ENCODE measurements at places on chromosomes 2 and 18.

GRCh38 chr2:198659096-198659870, 798.5 kb downstream of the SATB2 start:
- DNase-seq, result no peak

DNA sequence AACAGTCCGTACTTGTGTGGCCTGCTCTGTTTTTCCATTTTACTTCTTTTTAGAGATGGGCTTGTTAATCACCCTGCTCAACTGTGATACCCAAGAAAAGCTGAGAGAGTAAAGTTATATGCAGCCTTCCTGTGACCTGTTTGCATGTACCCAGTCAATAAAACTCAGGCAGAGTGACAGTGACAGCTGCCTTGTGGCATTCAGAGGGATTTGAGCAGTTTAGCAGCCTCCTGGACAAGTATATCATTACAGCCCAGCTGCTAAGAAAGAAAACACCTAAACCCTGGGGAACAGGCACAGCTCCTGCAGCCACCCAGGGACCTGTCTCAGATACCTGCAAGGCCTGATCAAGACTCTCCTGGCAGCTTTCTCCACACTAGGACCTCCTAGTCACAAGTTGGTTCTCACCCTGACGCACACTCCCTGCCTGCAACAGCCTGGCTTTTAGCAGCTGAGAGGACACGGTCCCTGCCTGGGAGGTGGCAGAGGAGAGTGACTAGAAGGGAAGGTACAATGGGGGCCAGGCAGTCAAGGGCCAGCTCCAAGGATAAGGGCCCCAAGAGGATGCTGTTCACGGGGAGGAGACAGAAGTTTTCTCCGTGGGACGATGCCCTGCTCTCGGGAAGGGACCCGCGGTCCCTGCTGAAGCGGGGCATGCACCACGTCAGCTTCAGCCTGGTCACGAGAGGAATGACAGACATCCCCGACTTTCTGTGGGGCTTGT, at the start of gene LRRC30:
TSS of gene LRRC30 (plus strand) at position 464 of the 724 bp plus-strand sequence. CDS start at position 514, 50 bp downstream.
- no peak for DNase-seq

GRCh38 chr2:68223419-68223818, 28.9 kb downstream of the PPP3R1 start:
- DNase-seq, result no peak

GRCh38 chr2:31703253-31703652, 122.5 kb upstream of the SRD5A2 start:
- DNase-seq, result no peak

GRCh38 chr2:2791031-2791430, 460.0 kb upstream of the MYT1L start:
- DNase-seq, result no peak

DNA sequence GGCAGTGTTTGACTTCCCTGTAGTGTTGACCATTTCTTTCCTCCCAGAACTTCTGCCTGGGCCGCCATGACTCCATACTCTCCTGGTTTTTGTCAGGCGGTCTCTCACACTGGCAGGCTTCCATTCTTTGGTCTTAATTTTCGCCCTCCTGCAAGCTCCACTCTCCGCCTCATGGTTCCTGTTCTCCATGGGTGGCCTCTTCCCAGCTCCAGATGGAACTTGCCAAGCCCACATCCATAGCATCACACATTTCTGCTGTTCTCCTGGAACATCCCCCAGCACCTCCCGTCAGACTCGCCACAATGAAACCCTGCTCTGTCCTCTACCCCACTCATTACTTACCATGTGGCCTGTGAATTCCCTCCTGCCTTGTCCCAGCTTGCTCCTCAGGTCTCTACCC, 896 bp upstream of the AFF3 start:
- no peak for DNase-seq

- DNase-seq, result no peak
Measured at GRCh38 chr2:110852541-110853263, 120.3 kb downstream of the ACOXL start.

- no peak for DNase-seq
Measured at GRCh38 chr18:48581206-48581605, 42.4 kb downstream of the CTIF start.

- DNase-seq, result no peak
Measured at GRCh38 chr18:23683155-23683554, 6.1 kb upstream of the LAMA3 start.

DNA sequence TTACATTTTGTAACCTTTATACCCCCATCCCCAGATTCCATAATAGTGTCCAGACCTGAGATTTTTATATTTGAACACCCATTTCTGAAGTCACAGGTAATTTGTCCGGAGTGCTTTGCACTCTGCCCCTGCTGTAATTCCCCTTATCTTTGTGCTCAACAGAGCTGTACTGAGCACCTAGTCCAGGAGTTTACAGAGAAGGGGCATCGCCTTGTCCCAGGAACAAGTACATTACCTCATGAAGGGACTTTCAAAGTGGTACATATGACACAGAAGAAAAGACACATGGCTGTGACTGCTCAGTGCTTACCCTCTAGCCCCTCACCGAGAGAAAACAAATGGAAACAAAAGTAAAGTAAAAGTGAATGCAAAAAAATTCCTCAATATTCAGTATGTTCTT, 373.5 kb downstream of the SOX11 start:
- DNase-seq, result no peak

DNA sequence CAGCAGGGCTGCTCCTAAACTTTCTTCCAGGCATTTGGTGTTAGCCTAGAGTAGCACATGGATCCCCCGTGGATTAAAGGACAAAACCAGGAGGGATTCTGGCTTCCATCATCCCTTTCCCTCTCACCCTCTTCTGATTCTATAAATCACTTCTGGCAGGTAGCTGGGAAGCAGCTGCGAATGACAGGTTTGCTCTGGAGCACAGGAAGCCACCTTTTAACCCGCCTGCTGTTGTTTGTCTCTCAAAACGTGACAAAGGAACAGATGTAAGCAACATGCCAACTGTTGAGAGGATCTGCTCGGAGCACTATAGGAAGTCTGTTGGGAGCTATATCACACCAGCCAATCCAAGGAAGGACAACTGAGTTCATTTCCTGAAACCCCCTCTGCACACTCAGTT, 101.9 kb downstream of the ACTR2 start:
- DNase-seq, result no peak

DNA sequence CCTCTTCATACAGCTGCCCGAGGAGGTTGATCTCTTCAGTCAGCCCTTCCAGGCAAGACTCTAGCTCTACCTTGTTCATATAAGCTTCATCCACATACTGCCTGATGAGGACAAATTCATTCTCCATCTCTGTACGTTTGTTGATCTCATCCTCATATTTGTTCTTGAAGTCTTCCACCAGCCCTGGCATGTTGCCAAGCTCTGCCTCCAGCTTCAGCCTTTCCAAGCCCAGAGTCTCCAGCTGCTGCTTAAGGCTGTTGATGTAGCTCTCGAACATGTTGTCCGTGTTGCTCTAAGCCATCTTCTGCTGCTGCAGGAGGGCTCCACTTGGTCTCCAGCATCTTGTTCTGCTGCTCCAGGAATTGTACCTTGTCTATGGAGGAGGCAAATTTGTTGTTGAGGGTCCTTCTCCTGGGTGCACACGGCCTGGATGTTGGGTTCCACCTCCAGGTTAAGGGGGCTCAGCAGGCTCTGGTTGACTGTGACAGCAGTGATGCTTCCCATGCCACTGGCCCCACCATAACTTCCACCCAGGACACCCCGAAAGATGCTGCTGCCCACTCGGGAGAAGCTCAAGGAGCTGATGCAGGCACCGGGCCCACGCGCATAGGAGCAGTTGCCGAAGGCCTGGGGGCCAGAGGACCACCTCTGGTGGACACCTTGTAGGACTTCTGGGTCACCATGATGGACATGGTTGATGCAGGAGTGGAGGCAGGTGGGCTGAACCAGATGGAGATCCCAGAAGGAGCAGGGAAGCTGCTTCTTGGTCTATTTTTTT, 30.3 kb downstream of the ICA1L start:
- DNase-seq, result no peak

DNA sequence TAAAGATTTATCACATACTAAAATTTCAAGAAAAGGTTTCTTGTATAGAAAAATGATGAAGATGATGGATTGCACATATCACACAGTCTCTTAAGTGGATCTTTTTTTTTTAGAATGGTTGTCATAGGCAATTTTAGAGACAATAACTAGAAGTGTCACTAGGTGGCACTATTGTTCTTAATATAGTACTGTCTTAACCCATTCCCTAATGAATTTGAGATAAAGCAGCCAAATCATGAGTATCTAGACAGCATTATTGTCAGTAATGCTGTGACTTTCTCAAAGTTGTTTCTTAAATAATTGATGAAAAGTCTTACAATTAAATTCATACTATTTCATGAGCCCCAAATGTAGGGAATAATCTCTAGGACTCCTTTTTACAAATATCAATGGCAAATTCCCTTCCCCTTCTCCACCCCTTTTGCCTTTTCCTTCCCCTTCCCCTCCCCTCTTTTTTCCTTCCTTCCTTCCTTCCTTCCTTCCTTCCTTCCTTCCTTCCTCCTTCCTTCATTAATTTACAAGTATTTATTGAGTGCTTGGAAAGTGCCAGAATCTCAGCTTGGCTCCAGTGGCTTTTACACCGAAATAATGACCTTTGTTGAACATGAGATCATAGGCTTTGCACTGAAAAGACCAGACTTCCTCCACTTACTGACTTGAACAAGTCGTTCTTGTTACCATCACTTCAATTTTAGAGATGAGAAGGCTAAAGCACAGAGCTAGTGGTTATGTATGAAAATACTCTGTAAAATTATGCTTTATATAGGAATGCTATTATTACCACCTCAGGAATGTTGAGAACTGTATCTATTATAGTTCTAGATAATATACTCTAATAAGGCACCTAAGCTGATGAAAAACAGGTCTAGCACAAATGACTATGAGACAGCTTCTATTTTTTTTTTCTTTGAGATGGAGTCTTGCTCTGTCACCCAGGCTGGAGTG, 19.8 kb downstream of the MYL12B start:
- DNase-seq, result peak; percentile 60

GRCh38 chr2:151826737-151827157, 1.5 kb downstream of the ARL5A start:
- no peak for DNase-seq

DNA sequence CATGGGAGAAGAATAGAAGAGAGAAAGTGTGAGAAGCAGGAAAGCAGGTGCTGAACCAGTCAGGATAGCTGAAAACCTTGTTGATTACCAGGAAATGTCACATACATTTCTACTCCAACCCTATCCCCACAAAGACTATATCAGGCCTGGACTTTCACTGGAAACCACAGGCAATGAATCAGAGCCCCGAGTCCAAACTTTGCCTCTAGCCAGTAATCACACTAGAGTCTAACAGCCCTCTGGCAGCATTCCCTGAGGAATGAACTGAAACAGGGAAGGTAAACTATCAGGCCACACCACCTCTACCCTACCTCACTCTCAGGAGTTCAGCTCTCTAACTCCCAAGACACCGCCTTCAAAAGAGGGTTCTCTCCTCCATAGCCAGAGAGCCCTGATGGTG, 18.7 kb upstream of the IHH start:
- DNase-seq, result no peak

DNA sequence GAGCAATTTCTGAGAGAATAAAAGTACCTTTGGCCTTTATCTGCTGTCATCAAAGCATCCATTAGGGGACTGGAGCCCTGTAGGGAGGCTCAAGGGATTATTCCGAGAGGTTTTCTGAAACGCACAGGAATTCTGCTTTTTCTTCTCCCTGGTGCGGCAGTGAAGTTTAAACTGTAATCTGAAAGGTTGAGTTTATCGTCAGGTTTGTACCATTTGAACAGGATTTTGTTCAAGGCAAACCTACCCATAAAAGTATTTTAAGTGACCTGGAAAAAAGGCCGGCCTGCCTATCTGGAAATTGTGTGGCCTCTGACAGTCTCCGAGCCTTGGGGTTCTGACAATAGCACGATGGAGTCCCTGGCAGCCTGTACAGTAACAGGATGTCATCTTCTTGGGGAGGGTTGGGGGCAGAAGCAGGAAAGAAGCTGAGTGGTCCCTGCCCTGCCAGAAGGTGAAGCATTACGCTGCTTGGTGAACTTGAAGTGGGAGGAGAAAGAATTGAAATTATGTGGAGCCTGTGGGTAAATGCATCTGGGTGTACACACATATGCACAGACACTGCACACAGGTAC, 272.0 kb downstream of the CYRIA start:
- DNase-seq, result no peak

DNA sequence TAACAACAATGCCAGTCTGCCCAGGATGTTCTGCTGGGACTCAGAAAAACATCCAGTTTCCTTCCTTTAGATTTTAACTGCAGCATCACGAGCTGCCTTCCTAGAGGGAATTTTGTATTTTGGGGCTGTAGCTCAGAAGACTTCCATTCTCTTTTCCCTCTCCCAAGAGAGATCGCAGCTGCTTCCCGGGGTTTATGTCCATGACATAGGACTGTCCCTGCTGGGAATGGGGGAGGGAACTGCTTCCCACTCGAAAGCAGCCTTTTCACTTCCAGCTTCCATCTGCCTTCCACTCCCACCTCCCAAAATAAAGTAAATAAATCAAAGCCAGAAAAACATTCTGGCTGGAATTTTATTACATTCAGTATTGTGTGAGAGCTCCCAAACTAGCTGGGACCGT, 52.4 kb downstream of the LIMS1 start:
- no peak for DNase-seq

- no peak for DNase-seq
Measured at GRCh38 chr2:551621-552020, 125.6 kb downstream of the TMEM18 start.

DNA sequence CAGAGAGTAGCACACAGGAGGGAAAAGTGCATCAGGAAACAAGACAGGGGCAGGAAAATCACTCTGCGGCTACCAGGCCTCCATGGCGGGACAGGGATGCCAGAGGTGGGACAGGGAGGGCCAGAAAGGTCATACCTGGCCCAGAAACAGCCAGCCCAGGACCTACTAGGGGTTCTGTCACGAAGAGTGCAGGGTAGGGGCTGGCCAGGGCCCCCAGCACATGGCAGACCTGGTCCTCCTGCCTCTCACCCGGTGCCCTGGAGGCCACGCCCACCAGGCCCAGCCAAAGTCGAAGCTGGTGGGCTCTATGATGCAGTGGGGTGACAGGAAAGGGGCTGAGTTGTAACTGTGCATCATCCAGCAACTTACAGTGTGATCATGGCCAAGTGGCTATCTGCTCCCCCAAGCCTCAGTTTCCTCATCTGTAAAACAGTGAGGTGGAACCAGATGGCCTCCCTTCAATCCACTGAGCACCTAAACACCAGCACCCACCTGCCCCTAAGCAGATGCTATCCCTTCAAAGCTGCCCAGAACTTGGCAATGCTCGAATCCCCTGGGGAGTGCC, 10.6 kb downstream of the CYP26B1 start:
- DNase-seq, result no peak
